ENCODE measurements at places on chromosomes 4 and X.
A peak's percentile ranks its signal among the peaks of the same experiment; 100 is the strongest.

GRCh38 chr4:6420972-6421371, 51.4 kb downstream of the PPP2R2C start:
- DNase-seq = no peak

DNA sequence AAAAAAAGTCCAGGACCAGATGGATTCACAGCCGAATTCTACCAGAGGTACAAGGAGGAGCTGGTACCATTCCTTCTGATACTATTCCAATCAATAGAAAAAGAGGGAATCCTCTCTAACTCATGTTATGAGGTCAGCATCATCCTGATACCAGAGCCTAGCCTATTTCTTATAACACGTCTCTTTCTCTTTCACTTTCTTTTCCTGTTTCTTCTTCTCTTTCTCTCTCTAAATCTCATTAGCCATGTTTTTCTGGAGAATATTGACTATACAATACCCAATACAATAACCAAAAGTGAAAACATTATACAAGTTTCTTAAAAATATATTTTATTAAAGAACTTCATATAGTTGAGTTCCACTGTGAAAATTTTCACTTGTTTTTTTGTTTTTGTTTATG, 1154.9 kb upstream of the PCDH7 start:
- no peak for DNase-seq

DNA sequence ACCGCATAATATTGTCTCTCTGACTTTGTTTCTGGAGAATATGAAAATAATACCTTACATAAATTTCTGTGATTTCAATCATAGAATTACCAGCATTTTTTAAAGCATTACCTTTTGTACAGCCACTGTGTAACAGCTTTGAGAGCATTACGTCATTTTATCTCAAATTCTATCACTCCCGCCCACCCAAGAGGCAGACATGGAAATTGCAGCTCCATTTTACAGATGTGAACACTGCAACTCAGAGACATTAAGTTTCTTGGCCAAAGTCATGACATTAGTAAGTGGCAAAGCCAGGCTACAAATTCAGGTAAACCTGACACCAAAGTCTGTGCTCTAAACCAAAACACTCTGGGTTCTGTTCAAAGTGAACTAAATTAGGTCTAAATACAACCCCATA, 33.6 kb upstream of the KDR start:
- peak; percentile 6 for DNase-seq

GRCh38 chr4:86678796-86679195, 84.7 kb downstream of the PTPN13 start:
- no peak for DNase-seq

DNA sequence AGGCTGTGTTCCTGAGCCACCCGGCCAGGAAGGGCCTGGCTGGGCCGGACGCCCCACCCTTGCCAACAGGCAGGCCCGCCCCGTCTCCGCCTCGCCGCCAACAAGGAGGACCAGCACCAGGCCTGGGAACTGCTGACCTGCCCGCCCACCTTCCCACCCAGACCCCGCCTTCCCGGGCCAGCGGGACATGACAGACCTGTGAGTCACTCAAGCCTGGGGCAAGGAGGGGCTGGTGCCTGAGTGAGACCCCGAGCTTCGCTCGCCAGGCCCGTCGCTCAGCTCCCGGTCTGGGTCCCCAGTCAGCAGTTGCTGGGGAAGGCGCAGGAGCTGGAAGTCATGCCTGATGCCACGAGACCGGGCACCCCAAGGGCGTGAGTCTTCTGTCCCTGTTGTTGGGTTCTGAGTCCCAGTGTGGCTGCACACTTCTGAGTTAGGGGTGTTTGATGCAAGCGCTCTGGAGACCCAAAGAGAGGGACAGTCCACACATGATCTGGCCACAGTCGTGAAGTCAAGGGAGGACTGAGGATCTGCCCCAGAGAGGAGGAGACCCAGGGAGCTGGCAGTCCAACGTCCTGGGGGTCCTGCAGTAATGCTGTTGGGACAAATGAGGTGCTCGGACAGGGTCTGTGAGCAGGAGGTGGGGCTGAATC, at the start of gene DNASE1L1:
Gene DNASE1L1 (minus strand): TSS at position 33 of the 650 bp plus-strand sequence. CDS start 3,686 bp downstream, outside the sequence.
- DNase-seq = peak; percentile 85

DNA sequence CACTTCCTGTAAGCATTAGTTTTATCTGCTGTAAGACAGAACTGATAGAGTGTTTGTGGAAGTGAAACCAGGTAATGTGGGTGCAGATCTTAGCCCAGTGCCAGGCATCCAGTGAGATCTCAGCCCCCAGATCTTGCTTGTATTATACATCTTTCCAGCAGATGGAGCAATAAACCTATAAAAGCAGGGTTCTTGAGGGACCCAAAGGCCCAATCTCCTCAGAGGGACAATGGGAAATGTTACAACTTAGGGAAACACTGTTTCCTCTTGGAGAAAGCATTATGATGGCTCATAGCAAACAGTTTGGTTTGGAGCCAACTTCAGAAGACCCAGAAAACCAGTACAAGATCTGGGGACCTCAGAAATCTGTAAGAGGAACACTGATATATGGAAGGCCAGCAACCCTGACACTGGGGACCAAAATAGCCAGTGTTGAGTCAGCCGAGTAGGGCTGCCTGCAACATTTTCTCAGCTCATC, 206.3 kb downstream of the SLC7A11 start:
- DNase-seq = peak; percentile 70

DNA sequence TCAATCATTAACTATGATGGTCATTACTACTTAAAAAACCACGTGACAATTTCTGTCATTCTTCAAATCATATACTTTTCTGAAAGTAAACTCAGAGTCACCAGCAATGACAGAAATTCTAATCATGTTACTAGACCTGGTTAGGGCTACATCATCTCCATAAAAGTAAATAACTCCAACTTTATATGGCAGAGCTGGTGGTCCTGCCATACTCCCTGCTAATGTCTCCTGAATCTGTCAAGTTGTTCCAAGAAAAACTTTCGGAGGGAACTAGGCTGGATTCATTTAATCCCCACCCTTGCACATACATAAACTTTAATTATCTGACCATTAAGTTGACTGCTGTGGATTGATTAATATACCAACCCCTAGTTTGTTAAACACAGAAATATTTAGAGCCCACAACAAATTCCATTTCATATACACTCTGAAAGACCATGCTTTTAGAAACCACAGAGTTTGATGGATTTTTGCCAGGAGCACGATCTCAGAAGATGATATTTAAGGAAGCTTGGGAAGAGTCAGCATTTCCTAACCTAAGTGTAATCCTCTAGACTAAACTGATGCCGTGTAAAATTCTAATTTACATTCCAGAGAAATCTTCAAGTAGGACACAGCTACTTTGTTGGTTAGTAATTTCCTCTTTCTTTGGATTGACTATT, 577.0 kb downstream of the FAT4 start:
- no peak for DNase-seq

GRCh38 chr4:40333921-40334352, 1.2 kb upstream of the CHRNA9 start:
- DNase-seq = no peak

DNA sequence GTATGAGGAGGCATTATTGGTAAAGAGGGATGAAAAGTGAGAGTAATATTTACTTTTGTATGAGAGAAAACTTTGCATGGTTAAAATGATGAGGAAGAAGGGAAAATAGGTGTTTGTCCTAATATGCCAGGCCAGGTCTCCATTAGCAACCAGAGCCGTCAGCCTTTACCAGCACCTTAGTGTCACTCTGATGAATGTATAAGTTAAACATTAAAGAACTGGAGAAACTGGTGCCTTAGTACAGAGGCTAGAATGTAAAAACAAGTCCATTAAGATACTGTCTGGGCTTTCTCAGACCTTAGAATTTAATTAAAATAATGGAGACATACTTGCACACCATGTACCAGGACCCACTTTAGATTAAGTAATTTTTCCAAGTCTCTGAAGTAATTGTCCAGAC, 222.3 kb downstream of the FAM47A start:
- no peak for DNase-seq

DNA sequence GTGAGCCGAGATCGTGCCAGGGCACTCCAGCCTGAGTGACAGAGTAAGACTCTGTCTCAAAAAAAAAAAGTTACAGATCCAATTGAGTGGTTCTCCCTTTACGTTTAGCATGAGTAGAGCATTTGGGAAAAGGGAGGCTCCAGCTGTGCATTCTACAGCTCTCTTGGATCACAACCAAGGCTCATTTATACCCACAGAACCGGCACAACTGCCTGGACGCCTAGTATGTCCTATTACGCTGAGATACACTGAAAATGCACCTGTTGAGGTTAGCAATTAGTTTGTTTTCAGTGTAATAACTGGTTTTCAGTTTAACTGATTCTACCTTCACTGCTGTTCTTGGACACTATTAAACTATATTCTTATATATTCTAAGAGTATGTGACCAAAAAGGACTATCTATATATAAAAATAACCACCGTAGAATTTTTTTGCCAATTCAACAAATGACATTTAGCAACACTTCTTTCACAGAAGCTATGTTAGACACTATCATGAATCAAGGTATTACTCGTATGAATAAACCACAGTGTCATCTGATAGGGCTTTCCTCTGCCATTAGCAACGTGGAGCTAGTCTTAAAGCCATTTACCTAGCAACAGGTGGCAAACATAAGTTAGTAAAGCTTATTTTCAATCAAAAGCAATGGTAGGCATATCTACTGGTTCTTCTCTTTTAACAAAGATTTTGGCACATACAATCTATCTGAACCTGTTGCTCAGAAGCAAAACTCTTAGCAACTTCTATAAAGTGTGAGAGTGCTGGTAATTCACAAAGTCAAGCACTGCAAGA, 3.6 kb downstream of the OTUD4 start:
- DNase-seq = peak; percentile 42

DNA sequence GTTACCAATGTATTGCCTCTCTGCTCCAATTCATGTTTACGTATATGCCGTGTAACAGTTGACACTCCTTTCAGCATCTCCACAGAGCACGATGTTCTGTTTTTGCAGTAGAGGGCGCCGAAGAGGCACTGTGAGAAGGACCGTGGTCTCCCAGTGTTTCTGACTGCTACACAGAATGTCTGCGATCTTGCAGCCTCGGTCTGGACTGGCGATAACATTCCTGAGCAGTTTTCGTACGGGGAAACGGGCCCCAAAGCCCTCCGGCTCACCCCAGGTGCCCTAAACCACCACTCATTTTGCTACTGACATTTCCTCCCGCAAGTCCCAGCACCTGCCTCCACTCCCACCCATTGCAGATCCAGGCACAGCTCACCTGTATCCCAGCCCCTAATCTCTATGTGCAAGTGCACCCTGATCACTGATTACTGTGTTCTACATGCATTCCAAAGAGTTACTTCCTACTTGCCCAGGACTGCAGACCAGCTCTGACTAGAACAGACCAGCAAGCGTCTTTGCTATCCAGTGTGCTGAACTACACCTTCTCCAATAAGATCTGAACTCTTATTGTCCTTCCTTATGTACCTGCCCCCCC, 12.4 kb upstream of the NFXL1 start:
- DNase-seq = peak; percentile 88

GRCh38 chr4:140059159-140059558, 94.8 kb downstream of the MAML3 start:
- DNase-seq = no peak

- DNase-seq = no peak
Measured at GRCh38 chrX:10395179-10395578, 225.2 kb downstream of the MID1 start.

DNA sequence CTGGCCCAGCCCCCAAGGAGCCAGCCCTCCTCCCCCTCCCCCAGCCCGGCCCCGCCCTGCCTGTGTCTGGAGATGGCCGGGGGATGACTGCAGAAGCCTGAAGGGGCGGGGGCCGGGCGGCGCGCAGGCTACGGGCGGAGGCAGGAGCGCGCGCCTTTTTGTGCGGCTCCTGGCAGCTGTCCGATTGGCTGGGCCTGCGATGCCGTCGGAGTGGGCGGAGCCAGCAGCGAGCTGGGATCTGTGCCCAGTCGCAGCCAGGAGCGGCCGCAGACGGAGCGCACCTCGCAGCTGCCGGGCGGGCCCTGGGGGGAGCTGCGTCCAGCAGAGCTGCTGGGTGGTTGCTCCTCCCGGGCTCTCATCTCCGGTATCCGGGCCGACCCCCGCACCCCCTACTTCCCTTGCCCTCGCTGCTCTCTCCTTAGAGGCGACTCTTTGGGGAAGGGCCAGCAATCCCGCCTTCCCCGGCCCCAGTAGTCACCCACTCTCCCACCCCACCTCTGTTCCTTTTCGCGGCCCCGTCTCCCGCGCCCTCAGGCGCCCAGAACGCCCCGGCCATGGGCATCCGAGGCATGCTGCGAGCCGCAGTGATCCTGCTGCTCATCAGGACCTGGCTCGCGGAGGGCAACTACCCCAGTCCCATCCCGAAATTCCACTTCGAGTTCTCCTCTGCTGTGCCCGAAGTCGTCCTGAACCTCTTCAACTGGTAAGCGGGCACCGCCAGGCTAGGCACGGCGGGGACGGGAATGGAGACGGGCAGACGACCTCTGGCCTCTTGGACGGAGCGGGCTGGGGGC, at the start of gene GABRQ:
Gene GABRQ (plus strand): TSS at position 247 of the 794 bp plus-strand sequence. CDS start 308 bp downstream, at position 555.
- peak; percentile 44 for DNase-seq

DNA sequence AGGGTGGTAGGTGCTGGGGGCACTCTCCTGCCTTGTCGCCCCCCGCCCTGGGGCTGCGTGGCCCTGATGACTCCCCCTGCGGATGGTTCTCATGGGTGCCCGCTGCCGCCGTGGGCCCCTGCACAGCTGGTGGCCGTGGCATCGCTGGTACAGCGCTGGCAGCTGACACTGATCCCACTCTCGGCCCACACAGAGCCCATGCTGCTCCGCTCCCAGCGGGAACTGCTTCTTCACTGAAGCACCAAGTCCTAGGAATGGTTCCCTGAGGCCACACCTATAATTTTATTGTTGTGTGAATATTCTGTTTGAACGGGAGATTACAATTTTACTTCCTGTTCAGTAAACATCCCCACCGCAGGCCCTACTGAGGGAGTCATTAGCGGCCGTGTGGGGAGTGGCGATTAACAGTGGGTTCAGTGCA, 138.6 kb upstream of the NKX1-1 start:
- DNase-seq = peak; percentile 42

DNA sequence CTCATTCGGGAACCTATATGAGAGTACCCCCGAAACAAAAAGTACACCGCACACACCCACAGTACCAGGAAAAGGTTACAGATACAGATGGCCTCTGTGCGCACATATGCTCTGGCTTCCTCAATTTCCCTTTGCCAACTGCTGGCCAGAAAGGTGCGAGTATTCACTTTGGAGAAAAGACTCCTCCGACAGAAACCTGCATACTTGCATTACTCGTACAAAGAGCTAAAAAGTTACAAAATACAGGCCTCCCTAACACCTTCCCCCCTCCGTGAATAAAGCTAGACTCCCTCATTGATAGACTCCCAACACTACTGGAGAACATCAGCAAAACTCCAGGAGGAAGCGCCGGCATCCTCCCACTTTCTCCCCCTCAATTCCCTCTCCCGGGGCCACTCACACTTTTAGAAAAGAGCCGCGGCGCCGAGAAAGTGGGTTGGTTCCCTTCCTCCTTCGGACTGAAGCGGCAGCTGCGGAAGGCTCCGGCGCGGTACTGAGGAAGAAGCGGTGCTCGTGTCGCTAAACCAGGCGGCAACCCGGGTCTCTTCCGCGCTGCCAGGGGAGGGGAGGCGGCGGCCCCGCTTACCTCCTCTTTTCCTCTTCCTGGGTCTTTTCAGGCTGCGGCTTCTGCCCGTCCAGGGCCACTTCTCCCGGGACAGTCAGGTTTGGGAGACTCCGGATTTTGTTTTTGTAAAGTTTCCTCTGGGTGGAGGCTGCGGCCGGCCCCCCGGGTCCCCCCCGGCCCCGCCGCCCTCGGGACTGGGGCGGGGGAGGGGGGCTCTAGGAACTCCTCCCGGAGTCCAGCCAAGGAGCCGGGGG, 1.1 kb downstream of the FBXW7 start:
- DNase-seq = peak; percentile 69
